ENCODE measurements at places on chromosomes 3 and 15. TPM values are rescaled to one million over a fixed set of nuclear protein-coding genes. Genes with fewer than 3 reads are reported as not detected.

Gene CADM2
- total RNA-seq: not detected

DNA sequence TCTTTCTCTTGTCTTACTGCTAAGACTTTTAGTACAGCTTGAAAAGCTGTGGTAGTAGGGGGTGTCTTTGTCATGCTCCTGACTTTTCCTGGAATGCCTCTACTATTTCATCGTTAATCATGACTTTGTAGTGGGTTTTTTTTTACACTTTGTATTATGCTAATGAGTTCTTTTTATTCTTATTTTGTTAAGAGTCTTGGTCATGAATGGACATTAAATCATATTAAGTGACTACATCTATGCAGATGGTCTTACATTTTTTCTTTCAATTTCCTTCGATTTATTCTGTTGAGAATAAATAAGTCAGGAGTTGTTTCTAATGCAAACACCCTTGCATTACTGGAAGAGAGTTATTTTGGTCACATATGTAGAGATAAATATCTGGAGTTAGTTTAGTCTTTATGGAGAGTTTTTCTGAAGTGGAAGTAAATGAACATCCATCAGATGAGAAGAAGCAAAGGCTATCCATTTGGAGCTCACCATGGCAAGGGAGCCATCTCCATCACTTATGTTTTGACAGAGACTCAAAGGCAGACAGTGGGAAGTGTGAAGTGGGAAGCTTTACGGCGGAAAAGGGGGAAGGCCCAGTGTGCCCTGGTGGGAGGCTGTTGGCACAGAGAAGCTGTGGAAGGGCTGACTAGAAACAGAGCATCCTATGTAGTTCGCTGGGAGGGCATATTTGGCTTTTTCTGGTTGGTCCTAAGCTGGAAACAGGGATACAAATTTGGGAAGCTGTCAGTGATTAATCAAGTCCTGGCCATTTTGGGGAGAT lies 73.1 kb upstream of the PRR23E start:
- no peaks in the 10 kb centered on the region for H3K4me1 ChIP-seq
- H3K36me3 ChIP-seq: no peaks in the 10 kb centered on the region
- H3K27ac ChIP-seq: no peak overlapping the region
- no peak for DNase-seq

GRCh38 chr3:126082362-126083137 lies 1.4 kb downstream of the SLC41A3 start:
- H3K27me3 ChIP-seq: no peaks in the 10 kb centered on the region
- H3K4me3 ChIP-seq: peak overlapping the region; percentile 72
- peaks cover 4% of the 10 kb centered on the region for H3K36me3 ChIP-seq
- H3K4me1 ChIP-seq: peaks cover 14% of the 10 kb centered on the region

DNA sequence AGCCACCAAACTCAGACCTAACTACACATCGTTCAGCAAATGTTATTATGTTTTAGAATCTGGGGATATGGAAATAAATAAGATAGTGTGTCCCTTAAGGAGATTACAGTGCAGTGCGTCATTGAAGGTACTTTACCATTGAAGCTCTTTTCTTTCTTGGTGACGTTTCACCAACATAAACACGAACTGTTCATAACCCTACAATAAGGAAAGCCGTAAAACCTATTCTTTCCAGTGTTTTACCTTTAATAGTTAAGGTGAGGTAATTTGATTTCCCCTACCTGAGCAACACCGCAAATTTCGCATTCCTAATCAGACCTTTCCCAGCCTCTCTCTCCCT lies 826 bp downstream of the CCDC66 start:
- H3K4me3 ChIP-seq: peak overlapping the region; percentile 63
- no peak overlapping the region for H3K27ac ChIP-seq
- DNase-seq: no peak
- H3K4me1 ChIP-seq: peaks cover 4% of the 10 kb centered on the region
- H3K36me3 ChIP-seq: peaks cover 11% of the 10 kb centered on the region

DNA sequence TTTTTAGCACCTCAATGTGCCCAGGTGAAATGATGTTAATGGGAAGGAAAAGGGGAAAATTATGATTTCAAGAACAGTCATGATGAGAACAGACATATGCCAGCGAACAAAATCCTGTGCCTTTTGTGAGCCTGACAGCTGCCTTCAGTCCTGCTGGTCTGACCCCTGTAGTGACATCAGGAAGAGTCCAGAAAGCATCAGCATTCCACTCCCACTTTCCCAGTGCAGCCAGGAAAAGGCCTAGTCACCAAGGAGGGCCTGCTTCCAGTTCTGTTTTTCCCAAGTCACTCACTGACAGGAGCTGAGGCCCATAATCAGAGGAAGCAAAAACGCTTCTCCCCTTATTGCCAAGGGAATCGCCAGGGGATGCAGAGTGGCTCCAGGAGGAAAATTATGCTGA lies 218.4 kb downstream of the ABHD5 start:
- H3K27ac ChIP-seq: no peak overlapping the region
- no peaks in the 10 kb centered on the region for H3K27me3 ChIP-seq
- no peaks in the 10 kb centered on the region for H3K4me1 ChIP-seq
- no peaks in the 10 kb centered on the region for H3K36me3 ChIP-seq
- DNase-seq: no peak
- H3K4me3 ChIP-seq: no peak overlapping the region
